ENCODE measurements at places on chromosomes 7 and 10.

GRCh38 chr7:48537561-48537960 is 366.3 kb downstream of the ABCA13 start:
- DNase-seq = no peak

DNA sequence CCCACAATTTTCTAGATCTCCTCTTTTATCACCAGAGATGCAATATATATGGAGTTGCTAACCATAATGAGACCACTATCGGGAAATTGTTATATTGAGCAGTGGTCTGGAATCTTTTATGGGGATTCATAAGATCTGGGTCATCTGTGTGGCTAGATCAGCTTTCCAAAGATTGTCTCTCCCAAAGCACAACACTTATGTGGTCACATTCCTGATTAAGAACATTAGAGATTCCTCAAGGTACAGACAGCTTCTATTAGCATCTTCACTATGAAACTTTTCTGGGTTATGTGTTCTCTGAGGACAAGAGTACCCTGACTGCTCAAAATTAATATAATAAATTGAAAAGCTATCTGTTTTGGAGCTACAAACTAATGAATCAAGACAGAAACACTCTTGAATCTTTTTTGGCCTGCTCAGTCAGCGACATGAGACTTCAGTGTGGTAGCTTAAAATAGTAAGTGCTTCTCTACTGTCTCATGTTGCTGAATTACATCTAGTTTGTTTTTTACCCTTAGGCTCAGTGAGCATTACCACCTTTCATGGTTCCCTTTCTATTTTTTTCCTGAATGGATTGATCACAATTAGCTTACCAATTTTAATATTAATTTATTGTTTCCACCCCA is 42.6 kb upstream of the STRIP2 start:
- DNase-seq = no peak

DNA sequence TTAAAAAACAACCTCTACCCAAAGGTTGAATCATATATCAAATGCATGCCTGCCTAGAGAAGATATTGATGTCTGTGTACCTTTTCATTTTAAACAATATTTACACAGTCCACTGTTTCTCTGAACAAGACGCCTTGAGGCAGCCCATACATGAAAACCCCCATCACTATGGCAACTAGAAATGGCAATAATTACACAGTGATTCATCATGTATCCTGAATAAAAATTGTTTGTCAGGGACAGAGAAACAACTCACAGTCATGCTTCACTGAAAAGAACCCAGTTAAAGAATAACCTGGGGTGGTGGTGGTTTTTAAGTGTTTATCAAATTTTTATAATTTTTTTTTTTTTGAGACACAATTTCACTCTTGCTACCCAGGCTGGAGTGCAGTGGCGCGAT is 19.7 kb downstream of the DNAJC12 start:
- no peak for DNase-seq

DNA sequence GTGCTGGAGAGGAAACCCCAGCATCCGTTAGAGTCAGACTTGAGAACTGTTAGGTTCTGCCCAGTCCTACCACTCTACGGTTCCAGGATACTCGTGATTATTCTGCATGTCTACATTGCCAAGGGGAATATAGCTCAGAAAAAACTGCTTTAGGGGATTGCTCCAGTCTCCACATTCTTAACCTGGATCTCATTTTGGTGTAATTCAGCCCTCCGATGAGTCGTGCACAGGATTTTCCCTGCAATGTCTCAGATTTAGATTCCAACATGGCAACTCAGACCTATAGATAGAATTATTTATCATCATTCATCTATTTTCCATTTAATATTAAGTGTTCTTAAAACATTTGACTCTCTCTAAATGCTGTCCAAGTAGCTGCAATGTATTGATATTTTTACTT is 121.1 kb upstream of the ZEB1 start:
- no peak for DNase-seq

GRCh38 chr10:14736043-14736442 is 38.7 kb downstream of the FAM107B start:
- no peak for DNase-seq

DNA sequence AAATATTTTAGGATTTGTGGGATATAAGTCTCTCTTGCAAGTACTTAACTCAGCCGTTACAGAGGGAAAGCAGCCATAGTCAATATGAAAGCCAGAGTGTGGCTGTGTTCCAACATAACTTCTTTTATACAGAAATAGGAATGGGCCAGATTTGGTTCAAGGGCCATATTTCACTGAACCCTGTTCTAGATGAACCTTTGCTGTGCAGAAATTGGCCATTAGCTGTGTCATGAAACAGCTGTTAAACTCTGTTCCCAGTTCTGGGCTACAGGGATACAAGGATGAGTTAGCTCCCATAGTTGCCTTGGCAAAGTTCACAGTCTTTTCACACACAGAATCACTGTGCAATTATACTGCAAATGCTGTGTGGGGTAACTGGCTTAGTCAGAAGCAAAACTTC is 213.9 kb upstream of the LRRN3 start:
- no peak for DNase-seq

DNA sequence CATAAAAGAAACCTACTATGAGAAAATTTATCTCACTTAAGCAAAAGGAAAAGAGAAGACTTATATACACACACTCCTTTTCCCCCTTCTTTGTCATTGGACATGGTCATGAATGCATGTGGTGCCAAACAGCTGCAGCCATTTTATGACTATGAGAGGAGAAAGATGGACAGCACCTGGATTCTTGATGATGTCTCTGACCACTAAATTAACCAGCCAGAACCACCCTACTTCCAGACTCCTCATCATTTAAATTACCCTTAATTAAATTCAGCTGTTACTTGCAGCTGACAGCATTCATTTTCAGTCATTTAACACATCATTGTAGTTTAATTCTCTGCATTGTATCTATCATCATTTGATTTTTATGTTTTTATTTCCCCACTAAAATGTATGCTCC is 379.0 kb upstream of the HPS1 start:
- no peak for DNase-seq

DNA sequence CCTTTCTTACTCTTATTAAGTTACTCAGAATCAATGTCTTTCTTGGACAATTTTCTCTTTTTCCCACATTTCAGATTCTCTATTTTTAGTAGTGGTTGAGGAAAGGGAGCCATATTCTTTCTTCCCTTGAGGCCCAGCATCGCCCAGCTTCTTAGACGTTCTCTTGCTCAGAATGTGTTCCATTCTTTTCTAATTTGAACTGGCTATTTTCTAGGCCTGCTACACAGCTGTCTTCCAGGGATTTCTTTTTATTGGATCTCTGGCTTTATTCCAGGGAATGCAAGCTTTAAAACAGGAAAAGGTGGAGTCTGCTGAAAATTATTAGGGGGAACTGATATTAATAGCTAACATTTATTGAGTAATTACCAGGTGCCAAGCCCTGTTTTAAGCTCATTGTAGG is 58.3 kb downstream of the WIPF3 start:
- DNase-seq = no peak

DNA sequence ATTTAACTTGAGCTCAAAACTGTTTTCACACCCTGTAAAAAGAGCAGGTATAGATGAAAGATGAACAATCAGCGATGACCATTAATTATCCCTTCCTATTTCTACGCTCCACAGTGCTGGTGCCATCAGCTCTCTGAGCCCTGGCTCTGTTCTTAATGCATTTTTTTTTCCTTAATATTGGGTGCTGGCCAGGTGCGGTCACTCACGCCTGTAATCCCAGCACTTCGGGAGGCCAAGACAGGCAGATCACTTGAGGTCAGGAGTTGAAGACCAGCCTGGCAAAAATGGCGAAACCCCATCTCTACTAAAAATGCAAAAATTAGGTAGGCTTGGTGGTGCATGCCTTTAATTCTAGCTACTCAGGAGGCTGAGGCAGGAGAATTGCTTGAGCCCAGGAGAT is 4.2 kb downstream of the STEAP4 start:
- no peak for DNase-seq

DNA sequence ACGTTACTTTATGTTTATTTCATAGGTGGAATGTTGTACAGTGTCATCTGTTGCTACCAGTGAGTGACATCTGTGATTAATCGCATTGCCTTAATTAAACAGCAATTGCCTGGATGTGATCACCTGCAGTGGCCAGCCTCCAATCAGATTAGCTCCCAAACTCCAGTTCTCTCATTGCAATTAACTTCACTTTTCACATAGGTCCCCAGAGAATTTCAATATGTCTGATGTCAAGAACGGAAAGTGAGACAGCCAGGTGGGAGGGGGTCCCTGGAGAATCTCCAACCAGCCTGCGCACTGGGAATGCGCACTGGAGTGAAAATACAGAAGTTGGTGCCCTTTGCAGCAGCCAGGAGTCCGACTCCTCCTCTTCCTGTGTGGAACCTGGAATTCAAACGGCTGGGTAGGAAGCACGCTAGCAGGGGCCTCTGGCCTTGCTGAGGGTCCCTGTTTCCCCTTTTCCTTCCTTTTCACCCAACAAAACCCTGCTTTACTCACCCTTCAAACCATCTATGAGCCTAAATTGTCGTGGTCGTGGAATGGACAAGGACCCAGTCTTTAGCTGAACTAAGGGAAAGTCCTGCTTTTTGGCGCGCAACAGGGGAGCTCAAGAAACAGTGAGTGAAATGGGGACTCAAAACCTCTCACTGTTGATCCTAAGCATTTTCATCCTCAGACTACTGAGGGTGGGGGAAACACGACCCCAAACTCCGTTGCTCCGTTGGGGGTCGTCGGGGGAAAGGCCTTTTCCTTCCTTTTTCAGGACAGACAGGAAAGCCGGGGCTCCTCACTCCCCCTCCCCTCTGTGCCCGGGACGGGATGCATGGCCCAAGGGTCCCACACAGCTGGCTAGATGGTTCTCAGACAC is 1355.5 kb upstream of the LRRTM3 start:
- DNase-seq = no peak

DNA sequence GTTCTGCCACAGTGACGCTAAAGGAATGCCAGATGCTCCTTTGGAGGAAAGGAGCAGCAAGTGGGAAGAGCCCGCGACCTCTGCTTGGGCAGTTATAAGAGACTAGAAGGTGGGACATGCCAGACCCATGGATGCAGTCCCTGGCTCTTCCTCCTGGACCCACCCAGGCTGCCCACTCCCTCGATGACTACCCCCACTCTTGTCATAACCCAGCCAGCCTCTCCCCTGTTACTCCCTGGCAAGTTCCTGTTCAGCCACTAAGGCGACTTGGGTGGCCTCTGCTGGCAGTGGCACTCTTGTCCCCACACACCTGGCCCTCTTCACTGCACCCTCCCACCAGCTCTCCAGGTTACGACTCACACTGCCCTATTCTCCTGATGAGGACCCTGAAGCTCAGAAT is 33.5 kb downstream of the COL13A1 start:
- no peak for DNase-seq

- DNase-seq = no peak
These were observed 28.3 kb downstream of the TBATA start for GRCh38 chr10:70756700-70757360.

Data from RWPE2 (cell line).